ENCODE measurements at places on chromosomes 1 and 21.

- DNase-seq, result no peak
These were observed 36.2 kb downstream of the TP73 start for GRCh38 chr1:3688356-3689137.

GRCh38 chr1:20732071-20732587 lies 374 bp downstream of the SH2D5 start:
- no peak for DNase-seq

DNA sequence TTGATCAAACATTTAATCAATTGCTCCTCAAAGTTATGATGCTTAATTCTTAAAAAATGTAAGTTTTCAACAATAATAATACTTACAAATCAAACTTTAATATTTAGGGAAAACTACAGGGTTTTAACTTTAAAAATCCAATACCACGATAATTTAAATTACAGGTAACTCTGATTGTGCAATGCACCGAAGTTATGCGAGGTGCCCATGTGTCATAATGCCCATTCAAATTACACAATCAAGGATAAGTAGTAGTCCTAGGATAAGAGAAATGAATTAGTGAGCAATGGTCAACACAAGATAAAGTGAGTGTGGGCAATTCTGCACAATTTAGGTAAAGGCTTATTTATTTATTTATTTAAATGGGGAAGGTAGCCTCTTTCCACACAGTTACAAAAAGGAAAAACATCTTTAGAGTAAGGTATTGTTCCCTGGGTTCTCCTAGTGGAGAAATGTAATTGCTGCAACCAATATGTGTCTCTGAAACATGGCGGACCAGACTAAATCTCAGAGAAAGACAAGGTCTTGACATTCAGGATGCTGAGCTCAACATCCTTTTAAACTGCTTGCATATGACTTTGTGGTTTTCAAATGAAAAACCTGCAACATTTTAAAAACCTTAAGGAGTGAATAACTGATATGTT lies 164.2 kb downstream of the TTLL7 start:
- no peak for DNase-seq

- DNase-seq, result no peak
These were observed 45.3 kb downstream of the SLC66A1 start for GRCh38 chr1:19357299-19357986.

Measured in KG1 (cell line).